ENCODE measurements at places on chromosomes 3 and 15.
A peak's percentile ranks its signal among the peaks of the same experiment; 100 is the strongest.

- no peak for DNase-seq
Observed at GRCh38 chr3:184784731-184785500, 27.1 kb upstream of the VPS8 start.

GRCh38 chr3:29514912-29515311, 234.0 kb downstream of the RBMS3 start:
- DNase-seq, result no peak

- no peak for DNase-seq
Observed at GRCh38 chr3:137020315-137020714, 62.5 kb downstream of the IL20RB start.

GRCh38 chr15:64029633-64030032, 16.7 kb downstream of the DAPK2 start:
- DNase-seq, result no peak

GRCh38 chr3:23775254-23775909, 30.4 kb upstream of the UBE2E1 start:
- no peak for DNase-seq

GRCh38 chr3:117443014-117443413, 733.4 kb downstream of the TUSC7 start:
- DNase-seq, result no peak

- DNase-seq, result no peak
Observed at GRCh38 chr3:138451595-138452162, 17.3 kb downstream of the ESYT3 start.

- DNase-seq, result no peak
Observed at GRCh38 chr3:45460361-45460760, 72.0 kb downstream of the LARS2 start.

DNA sequence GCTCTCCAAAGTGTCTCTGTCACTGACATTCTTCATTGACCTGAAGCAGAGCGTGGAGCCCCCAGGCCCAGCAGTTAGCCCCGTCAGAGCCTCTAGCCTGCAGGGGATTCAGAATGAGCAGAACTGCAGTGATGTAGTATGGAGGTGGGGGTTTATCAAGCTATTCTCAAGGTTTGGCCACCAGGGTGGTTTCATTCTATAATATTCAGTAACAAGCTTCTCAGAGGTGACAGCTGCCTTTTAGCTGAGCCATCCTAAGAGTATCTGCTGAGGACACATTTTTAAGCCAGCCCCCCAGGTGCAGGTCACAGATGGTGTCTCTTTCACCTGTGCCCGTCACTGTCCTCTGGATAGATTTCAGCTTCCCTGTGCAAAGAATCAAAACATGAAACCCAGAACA, 31.9 kb downstream of the CMTM7 start:
- no peak for DNase-seq

- DNase-seq, result no peak
Observed at GRCh38 chr3:184175981-184176376, 1.3 kb downstream of the AP2M1 start.

GRCh38 chr15:100801256-100801900, 78.3 kb upstream of the ALDH1A3 start:
- no peak for DNase-seq

- DNase-seq, result no peak
Observed at GRCh38 chr3:190252080-190252479, 70.2 kb downstream of the CLDN1 start.

- no peak for DNase-seq
Observed at GRCh38 chr3:157626817-157627216, 123.6 kb upstream of the VEPH1 start.

DNA sequence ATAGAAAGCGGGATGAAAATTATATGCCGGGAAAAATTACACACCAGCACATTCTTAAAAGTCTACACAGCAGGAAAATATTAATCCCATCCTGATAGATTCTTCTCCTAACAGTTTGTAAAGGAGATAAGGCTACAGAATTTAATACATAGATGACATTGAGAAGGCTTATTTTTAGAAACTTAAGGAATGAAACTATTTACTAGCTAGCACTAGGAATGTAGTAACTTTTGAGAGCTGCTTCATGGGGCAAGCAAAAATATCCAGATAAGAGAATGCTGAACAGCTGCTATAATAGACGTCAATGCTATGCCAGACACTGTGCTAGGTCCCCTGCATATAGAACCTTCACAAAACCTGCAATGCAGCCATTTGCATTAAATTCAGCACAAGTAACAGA, 912.7 kb upstream of the NR2F2 start:
- DNase-seq, result no peak

GRCh38 chr15:75349851-75350588, 3.2 kb downstream of the NEIL1 start:
- DNase-seq, result peak; percentile 58

- peak; percentile 73 for DNase-seq
Observed at GRCh38 chr3:45210308-45211041, 15.6 kb downstream of the TMEM158 start.

DNA sequence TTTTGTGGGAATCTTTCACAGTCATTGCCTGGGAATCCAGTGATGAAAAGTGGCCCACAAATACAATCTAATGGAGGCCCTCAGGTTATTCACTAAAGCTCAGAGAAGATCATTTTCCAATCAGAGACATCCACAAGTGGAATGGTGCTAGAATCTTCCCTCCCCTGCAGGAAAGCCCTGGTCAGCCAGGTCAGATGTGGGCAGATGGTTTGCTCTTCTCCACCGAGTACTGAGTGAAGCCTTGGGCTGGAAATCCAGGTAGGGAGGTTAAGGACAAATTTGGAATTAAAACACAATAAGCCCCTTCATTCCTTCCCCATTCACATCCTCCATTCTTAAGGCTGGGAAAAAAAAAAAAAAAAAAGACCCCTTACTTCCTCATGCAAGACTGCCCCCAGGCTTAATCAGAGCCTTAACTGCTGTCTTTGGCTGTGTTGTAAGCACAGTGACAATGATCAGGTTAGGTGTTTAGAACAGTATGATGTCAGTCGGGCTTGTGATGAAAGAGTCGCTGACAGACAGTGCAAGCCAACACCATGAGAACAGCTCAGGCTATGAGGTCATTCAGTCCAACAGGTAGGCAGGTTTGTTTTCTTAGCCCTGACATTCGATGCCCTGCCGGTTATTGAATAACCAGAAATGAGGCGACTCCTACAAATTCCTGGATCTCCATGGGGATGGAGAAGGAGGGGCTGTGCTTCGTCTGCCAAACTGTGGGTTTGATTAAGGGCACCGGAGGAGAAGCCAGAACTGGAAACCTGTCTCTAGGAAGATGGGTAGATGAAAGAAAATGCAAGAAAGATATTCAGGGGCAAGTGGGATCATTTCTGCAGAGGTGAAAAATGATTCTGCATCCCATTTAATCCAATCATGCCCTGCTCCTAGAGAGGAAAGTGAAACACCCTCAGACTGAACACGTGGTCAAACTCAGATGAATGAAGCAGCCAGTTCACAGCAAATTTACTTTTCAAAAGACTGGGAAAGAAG, 23.5 kb upstream of the HES1 start:
- no peak for DNase-seq

DNA sequence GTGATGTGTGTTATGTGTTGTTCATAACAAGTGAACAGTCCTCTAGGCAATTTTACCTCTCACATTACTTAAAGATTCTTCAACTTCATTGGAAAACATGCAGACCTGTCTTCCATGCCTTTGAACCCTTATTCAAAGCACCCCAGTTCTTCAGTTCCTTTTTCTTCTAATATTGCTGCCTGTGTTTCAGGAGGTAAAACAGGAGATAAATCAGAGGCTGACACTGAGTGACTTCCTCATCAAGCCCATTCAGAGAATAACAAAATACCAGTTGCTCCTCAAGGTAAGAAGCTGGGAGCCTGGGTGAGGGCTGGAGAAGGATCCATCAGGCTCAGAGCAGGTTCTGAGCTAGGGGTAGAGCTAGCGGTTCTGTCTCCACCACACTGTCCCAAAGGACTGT, 71.1 kb upstream of the UMPS start:
- DNase-seq, result no peak

DNA sequence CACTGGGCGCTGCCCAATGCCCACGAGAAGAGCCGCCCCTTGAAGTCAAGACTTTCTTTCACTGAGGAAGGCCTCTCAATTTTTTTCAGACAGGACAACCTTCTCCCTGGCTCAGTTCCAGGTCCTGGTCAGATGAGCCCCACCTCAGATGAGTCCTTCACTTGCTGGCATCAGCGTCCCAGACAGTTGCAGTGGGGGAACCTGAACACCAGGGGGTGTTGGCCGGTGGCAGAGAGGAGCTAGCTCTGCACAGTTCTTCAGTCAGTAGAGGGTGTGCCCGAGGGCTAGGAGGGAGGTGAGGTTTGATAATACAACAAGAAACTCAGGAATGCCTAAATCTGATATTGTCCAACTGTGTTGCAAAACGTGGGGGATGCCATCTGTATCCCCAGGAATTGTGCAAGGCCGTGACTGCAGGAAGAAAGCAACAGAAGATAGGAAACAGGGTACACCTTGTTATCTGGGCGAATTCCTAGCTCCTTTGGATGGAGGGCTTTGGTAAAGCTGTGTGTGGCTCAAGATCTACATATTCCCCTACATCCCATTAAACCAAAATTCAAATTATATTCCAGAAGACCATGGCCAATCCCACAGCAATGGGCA, 34.3 kb downstream of the CCR3 start:
- peak; percentile 74 for DNase-seq

- DNase-seq, result no peak
Observed at GRCh38 chr3:10398341-10398740, 77.4 kb upstream of the SEC13 start.

DNA sequence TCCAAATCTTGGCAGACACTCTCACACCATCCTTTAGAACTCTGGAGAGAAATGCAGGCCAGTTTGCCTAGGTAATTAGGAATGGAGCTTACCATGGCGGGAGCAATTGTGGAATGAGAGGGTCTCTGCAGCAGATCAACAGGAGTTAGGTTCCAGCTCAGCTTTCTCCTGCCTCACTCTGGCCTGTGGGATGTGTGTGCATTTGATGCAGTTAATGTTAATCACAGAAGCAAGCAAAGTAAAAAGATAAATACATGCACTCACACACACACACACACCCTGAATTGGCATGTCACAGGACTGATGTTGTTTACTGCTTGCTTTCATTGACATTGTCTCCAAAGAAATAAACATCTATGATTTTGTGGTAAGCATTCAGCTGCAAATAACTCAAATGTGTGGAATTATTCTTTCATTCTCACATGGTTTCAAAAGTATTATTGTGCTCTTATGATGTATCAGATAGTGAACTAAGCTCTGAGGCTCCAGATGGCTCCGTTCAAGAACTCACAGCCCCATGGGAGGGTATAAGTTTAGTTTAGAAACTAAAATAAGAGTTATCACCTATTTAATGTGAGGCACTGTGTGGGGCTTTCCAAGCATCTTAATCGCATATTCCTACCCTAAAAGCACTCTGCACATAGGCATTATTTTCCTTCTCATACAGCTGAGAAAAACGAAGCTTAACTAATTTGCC, 31.3 kb upstream of the BFSP2 start:
- no peak for DNase-seq

DNA sequence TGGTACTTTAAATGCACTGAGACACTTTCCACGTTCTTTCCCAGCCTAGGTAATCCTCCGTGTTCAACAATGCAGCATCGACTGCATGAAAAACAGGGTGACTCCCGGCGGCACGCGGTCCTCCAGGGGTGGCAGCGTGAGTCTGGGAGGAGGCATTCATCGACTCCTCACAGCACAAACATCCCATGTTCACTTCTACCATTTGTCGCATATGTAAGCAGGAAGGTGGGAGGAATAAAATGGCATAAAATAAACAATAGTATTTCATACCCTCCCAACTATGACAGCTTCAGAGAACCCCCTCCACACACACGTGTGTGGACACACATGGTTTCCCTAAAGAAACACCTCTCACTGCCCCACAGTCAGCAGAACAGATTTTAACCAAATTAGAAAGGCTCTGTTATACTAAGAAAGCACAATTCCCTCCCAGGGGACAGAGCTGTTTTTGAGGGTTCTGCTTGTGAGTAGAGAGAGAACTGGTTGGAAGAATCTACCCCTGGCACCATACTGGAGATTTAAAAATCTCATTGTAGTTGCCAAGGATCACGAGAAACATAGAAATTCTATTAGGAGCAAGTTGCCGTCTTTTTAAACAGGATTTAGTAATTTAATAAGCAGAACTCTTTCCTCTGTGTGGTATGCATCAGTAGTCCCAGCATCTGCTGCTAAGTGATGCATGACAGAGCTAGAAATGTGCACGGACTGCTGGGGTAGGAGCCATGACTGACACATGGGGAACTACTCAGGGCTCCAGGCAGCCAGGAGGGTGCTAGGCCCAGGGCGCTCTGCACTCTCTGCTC, 6.0 kb downstream of the FAM43A start:
- no peak for DNase-seq

DNA sequence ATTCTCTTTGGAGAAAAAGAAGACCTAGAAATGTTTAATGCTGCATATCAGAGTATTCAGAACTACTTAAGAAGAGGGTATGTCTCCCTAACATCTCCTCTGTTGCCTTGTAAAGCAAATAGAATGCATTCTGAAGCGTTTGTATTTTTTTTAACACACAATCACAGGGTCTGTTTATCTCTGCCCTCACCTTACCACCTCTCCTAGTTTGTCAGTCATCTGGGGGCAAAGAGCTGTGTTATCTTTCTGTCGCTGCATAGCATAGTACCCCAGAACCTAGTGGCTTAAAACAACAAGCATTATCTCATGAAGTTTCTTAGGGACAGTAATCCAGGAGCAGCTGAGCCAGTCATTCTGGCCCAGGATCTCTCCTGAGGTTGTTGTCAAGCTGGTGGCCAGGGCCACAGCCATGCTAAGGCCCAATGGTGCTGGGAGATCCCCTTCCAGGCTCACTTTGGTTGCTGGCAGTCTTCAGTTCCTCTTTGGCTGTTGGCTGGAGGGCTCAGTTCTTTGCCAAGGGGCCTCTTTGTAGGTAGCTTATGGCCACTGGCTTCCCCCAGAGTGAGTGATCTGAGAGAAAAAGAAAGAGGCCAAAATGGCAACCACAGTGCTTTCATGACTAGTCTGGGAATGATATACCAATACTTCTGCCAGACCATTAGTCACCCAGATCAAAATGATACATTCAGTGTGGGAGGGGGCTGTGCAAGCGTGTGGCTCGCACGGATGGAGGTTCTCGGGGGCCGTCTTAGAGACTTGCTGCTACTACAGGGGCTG, 17.8 kb downstream of the EDEM1 start:
- DNase-seq, result no peak

DNA sequence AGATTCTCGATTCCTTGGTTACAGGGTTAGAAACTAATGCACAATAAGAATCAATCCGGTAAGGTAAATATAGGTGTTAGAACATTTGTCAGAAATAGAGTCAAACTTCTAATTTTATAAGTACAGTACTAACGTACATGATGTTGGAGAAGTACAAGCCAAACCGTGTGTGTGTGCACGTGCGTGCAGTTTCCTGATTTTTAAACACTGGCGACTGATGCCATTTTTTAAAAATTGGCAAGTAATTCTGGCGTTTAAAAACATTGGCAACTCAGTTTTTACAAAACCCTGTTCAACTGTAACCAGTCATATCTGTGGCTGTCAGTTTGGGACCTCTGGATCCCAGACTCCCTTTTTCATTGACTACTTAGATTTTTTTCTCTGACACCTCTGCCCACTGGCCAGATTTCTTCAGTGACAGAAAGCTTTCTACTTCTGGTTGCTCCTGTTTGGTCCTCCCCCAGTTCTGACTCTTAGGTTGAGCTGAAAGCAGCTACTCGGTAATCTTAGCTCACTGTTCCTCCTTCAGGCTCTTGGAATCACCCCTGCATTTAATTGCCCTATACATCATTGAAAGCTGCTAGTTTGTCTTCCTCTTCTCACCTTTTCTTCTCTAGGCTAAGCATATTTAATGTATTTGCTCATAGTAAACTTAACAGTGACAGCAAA, 843 bp downstream of the ATG7 start:
- DNase-seq, result no peak

- no peak for DNase-seq
Observed at GRCh38 chr3:113148284-113148683, 63.1 kb upstream of the BOC start.

- DNase-seq, result no peak
Observed at GRCh38 chr15:97875513-97876280, 84.8 kb upstream of the ARRDC4 start.

Data from stimulated activated CD4-positive, alpha-beta T cell treated with anti-CD3 and anti-CD28 coated beads, Interleukin-2, amount 100 ng/mL, for 48 hours (primary cell).